ENCODE measurements at places on chromosomes 1 and 21.
A peak's percentile ranks its signal among the peaks of the same experiment; 100 is the strongest.

DNA sequence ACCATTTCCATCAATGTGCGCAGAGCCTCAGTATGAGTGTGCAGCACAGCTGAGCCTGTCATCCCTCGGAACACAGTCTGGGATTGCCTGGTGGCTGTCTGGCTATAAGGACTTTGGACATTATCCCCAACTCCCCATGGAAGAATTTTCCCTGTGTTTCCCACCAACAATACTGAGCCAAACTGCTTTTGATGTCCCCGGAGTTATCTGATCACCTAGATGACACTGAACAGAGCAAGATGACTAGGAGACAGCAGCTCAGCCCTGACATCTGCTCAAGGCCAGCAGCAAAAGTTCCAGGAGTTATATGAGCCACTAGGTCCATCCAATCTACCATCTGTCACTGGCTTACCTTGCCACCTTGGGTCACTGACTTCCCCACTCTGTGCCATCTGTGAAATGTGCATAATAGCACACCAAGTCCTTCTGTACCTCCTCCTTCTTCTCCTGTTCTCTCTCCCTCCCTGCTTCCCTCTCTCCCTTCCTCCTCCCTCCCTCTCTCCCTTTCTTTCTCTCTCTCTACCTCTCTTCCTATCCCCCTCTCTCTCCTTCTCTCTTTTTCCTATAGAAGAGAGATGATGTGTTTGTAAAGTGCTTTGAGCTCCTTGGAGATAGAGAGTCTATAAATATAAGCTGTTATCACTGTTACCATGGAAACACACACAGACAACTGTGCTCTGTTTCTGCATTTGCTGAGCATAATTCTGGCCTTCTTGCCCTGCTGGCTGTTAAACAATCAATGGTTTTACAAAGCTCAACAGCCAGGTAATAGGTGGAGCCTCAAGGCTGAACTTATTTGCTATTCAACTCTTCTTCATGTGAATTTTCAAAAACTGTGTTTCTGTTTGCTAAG lies 19.7 kb upstream of the ATP1B1 start:
- peak; percentile 55 for DNase-seq

- no peak for DNase-seq
Observed at GRCh38 chr1:179208681-179209477, 20.6 kb downstream of the ABL2 start.

DNA sequence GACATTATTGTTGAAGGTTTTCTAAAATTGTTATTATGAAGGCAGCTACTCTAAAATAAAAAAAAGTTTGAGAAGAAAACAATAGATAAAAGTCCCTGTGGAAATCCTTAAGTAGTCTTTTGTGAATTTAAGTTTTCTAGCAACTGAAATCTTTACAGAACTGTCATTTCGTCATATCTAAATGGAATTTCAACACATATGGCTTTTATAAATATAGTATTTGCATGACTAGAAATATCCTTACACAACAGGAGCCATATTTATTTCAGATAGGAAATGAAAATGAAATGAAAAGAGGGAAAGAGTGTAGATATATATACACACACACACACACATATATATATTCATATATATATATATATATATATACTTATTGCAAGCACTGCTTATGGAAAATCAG lies 204.7 kb upstream of the RGS18 start:
- DNase-seq = no peak

- no peak for DNase-seq
Observed at GRCh38 chr1:161484613-161485012, 20.6 kb upstream of the FCGR2A start.

DNA sequence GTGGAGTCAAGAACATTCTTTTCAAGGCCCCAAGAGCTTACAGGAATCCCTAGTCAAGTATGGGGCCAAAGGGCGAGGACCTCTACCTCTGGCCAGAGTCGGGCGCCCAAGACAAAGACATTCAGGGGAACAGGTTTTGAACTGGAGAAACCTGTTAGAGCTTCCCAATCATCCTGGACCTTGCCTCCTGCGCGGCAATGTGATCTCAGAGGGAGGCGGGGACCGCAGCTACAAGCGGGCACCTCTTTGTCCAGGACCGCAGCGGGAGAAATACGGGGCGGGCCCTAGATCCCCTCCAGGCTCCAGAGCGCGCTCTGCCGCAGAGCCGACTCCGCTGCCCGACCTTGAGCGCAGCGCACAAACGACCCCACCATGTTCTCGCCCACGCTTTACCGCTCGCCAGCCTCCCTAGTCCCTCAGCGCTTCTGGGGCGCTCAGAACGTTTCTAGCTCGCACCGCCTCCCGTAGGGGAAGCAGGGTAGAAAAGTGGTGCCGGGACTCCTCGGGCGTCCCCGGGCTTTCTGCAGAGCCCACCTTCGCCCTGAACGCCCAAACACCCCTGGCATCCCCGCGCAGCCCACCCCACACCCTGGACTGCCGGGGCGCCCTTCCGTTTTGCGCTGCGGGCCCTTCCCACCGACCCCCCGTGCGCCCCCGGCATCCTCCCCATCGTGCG lies 28.1 kb downstream of the RABIF start:
- no peak for DNase-seq

GRCh38 chr1:161706482-161707347 lies at the start of gene FCRLA:
FCRLA (plus strand) TSS chr1:161707229; CDS start chr1:161707265, 36 bp downstream.
- DNase-seq = no peak

- no peak for DNase-seq
Observed at GRCh38 chr1:248786156-248786555, 30.6 kb upstream of the LYPD8 start.

GRCh38 chr1:17967623-17968255 lies 139.9 kb upstream of the IGSF21 start:
- no peak for DNase-seq

- DNase-seq = no peak
Observed at GRCh38 chr1:84583648-84584047, 9.4 kb upstream of the CTBS start.

DNA sequence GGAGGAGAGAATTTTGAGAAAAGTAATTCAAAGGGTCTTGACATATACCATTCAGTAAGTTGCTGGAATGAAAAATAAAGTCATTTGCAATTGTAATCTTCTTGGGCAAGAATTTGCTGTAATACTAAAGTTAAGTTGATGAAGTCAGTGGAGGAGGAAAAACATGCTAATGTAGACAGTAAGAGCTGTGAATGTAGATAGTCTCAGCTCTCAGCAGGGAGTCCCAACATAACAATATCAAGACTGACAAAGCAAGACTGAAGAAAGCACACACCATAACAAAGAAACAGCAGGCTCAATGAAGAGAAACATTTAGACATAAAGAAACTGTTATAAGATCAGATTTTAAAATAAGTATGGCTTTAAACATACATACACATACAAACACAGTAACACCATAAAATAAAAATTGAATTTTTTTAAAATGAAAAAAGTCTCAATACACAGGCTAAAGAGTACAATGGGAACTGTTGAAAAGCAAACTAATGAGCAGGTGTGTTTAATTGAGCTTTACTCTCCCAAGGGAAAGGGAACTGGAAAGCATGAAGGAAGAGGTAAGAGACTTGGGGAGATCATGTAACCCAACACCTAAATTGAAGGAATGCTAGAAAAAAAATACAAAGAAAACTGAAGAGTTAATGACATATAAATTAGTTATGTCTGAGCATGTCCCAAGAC lies 336.3 kb upstream of the NCAM2 start:
- DNase-seq = no peak

GRCh38 chr1:184595596-184595995 lies 159.1 kb downstream of the EDEM3 start:
- no peak for DNase-seq

DNA sequence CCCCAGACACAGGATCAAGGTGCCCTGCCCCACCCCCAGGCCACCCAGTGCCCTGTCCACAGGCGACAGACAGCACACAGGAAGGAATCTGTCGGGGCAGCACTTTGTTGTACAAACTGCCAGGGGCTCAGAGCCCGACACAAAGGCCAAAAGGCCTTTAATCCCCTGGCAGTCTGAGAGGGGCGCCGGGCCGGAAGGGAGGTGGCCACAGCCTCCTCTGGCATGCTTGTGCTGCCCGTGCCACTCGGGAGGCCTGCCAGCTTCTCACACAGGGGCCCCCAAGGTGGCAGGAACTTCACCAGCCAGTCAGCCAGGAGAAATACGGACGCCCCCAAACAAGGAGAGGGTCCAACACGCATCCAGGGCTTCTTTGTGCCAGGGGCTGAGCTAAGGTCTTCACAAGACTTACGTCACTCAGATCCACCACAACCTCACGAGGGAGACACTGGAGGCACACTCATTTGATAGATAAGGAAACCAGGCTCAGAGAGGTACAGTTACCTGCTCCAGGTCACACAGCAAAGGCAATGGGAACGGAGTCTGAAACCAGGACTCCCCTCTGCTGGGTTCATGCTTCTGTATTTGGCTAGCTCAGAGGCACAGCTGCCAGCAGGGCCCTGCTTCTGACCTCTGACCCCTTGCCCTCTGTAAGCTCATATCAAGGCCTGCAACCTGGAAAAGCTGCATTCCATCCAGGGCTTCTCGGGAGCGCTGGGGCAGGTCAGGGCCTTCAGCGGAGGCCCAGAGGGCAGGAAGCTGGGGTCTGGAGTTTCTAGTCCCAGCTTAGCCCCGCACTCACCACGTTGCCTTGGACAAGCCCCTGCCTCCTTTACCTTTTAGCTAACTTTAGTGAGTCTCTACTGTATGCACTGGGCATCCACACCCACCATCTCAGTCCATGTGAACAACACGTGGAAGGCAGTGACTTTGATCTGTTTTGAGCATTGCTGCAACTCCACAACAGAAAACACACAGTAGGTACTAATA lies 34.8 kb downstream of the HSPG2 start:
- DNase-seq = no peak

DNA sequence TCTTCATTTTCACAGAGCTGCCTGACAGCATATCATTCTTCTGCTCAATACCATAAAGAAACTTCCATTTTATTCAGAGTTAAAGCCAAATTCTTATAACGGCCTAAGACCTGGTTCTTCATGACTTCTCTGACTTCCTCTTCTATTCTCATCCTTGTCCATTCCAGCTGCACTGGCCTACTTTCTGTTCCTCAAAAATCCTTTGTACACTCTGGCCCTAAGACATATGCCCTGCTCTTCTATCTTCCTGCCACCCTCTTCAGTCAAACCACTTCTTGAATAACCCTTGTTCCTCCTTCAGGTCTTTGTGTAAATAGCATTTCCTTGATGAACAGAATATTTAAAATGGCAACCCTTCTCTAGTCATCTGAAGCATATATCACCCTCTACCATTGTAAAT lies 1338.7 kb upstream of the ADGRL2 start:
- peak; percentile 1 for DNase-seq

DNA sequence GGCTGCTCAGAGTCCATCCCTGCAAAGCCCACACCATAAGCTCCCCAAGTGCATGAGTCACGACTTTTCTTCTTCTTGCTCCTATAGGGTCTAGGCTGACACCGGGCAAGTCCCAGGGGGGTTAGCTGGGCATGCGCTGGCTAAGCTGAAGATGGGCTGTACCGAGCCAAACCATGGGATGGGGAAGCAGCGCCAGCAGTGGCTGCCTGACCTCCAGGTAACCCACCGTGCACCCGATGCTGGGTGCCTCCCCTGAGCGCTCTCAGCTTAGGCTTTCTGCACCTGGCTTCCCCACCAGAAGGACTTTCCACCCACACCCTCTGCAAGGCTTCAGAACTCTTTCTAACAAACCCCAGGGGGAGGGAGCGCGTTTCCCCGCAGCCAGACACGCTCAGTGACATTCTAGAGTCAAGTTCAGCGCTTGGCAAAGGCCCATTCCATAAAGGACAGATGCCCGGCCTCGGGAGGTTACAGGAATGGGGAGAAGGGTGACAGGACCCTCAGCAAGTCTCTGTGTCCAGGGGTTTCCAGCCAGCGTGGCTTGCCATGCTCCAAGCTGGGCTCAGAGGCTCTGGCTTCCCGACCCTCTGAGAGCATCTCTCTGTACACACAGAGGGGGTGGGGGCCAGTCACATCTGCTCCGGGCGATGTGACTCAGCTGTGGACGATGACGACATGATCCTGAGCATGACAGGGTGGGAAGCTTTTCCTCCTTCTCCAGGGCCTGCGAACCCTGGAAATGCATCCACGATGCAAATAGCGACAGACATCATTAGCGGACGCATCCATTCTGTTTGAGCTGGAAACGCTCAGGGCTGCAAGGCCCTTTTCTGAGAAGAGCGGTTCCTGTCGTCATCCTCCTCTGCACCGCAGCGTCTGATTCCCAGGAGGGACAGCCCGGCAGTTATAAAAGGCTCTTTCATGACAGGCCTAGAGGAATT lies 107.8 kb downstream of the SIK1 start:
- DNase-seq = no peak

DNA sequence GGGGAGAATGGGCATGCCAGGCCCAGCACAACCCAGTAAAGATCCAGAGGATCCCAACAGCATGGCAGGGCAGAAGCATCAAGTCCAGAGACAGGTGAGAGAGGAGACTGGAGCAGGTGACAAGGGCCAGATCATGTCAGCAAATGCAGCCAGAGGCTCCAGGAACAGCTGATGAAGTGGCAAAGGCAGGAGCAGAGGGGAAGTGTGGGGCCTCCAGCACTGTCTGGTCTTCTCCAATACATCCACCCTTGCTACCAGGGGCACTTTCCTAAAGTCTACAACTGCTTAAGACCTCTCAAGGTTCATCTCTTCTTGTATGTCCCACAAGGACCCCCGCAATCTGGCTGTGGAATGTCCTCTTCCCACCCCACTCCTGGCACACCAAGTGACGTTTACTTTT lies 17.4 kb downstream of the FAM163A start:
- no peak for DNase-seq

DNA sequence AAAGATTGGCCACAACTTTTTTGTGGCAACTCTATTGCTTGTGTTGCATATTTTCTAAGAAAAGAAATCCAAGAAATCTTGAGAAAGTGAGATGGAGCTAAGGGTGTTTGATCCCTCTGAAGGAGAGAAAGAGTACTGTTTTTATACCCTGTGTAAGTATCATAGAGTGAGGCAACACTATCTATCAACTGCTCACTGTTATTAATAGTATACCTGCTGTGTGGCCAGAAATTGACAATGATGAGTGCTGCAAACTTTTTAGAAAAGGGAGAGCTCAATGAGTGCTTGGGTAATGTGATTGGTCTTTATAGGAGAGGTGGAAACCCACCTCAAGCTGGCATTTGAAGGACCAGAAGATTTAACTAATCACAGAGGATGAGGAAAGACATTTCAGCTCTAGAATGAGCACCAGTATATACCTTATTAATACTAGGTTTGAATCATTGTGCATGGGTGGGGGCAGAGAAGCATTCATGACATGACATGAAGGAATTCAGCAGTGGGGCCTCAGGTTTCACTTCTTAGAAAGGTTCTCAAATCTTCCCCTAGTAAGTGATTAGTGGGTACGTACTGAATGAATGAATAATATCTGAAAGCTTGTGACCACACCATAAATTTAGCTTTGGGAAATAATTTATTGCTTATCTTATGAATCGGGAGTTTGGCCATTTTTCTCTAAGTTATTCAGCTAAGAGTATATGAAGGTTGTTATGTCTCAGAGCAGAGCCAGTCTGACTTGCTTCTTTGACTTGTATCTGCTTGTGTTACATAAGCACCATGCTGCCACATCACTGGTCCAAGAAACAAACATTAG lies 169.2 kb upstream of the SGIP1 start:
- no peak for DNase-seq

- DNase-seq = no peak
Observed at GRCh38 chr1:226308166-226308722, 720 bp downstream of the LIN9 start.

GRCh38 chr1:32309960-32310359 lies 18.1 kb downstream of the HDAC1 start:
- DNase-seq = no peak

- no peak for DNase-seq
Observed at GRCh38 chr1:37746806-37747205, 18.1 kb downstream of the EPHA10 start.

Measured in midbrain (tissue), 1 donor.